ENCODE measurements at places on chromosomes 6 and 20. TPM values are rescaled to one million over a fixed set of nuclear protein-coding genes. Genes with fewer than 3 reads are reported as not detected.

FAM162B gene
- total RNA-seq: 1.8 TPM

TUBB gene
- total RNA-seq: 294 TPM

SLC4A11 gene
- total RNA-seq: 2.7 TPM

MAP3K7 gene
- 27.2 TPM for total RNA-seq

GSTA2 gene
- total RNA-seq: not detected

GRCh38 chr20:19913927-19914614 lies 103.1 kb upstream of the NAA20 start:
- no peak overlapping the region for H3K4me3 ChIP-seq
- no peak overlapping the region for H3K27ac ChIP-seq
- H3K4me1 ChIP-seq: peaks cover 45% of the 10 kb centered on the region
- H3K36me3 ChIP-seq: no peaks in the 10 kb centered on the region

DNA sequence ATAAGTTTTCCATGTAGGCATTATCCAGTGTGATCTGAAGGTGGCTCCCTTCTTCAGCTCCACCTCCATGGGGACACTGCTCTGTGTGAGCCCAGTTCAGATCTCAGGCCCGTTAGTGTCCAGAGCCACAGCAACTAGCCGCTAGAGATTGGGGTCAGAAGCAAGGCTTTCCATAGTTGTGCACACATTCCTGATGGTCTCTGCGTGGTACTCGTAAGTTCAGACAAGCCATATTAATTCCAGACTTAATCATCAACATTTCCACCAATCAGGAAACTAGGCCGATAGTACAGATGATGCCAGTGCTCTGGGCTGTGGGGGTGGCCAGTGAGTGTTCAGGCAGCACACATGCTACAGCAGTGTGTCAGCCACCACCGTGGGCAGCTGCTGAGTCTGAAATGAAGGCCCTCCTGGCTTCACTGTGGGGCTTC lies 17.5 kb upstream of the SYNCRIP start:
- no peak for DNase-seq
- peak overlapping the region; percentile 51 for H3K27ac ChIP-seq
- no peaks in the 10 kb centered on the region for H3K27me3 ChIP-seq
- no peaks in the 10 kb centered on the region for H3K36me3 ChIP-seq
- no peak overlapping the region for H3K4me3 ChIP-seq

DNA sequence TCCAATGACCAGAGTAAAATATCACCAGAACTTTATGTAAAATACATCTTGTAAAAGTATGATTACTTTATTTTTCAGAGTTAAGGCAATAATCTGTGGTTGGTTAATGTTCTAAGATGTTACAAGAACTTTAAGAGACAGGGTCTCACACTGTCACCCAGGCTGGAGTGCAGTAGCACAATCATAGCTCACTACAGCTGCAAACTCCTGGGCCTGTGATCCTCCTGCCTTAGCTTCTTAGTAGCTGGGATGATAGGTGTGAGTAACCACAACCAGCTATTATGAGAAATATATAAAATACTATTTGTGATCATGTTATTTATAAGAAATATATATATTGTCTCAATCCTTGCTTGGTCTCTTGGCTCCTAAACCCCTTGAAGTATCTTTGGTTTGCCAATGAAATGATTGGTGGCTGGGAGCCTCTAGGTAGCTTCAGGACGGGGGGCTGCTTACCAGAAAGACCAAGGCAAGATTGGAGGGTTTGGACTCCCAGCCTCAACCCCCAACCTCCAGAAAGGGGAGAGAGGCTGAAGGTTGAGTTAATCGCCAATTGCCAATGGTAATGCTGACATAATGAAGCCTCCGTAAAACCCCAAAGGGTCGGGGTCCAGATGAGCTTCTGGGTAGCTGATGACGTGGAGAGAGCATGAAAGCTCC lies 15.4 kb downstream of the SOD2 start:
- H3K27me3 ChIP-seq: no peaks in the 10 kb centered on the region
- no peak overlapping the region for H3K4me3 ChIP-seq
- peaks cover 10% of the 10 kb centered on the region for H3K4me1 ChIP-seq
- DNase-seq: no peak
- peak overlapping the region; percentile 3 for H3K27ac ChIP-seq

DNA sequence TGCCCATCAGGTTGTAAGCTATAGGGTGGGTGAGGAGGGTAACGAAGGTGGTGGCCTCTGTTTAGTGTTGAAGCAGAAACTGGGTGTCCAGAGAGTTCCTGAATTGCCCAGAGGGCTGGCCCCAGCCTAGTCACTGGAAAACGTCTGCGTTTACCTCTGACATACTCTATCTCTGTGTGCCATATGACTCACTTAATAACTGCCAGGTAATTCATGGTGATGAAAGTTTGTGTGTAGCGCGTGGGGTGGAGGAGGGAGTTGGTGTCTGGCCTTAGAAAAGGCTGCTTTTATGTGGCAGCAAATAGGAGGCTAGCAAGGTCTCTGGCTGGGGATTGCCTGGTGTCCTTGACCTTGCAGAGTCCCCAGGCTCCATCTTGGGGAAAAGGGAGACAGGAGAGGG lies 47.3 kb downstream of the SLC35D3 start:
- no peaks in the 10 kb centered on the region for H3K27me3 ChIP-seq
- H3K27ac ChIP-seq: no peak overlapping the region
- no peaks in the 10 kb centered on the region for H3K4me1 ChIP-seq
- H3K36me3 ChIP-seq: no peaks in the 10 kb centered on the region
- no peak for DNase-seq
- H3K4me3 ChIP-seq: no peak overlapping the region

DNA sequence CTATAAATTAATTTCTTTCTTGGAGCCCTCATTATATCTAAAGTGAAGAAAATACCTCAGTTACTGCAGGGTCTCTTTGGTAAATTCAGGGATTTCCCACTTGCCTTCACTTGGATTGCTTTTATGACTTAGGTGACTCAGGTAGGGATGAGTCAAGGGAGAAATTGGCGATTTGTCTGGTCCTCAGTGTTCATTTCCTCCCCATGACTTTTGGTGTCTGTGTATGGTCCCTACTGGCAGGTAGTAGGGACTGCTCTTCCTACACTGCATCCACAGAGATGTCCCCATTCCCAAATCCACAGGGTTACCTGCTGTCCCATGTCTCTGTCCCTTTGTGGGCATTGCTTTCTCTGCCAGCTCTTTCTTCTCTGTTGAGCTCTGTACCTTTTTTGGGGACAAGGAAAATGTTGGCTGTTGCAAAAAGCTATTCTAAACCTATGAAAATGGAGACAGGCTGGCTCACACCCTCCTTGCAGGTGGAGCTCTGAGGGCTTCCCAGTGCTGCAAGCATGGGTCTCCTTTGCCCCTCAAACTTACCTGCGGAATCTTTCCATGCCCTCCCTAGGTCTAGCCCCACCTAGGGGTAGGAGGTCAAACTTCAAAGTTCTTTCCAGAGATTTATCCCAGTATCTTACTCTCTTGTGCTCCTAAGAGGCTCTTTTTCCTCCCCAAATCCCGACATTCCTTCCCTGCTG lies 211.9 kb downstream of the ZNF217 start:
- no peak for DNase-seq
- peaks cover 4% of the 10 kb centered on the region for H3K4me1 ChIP-seq
- H3K27me3 ChIP-seq: no peaks in the 10 kb centered on the region
- peak overlapping the region; percentile 19 for H3K27ac ChIP-seq
- no peaks in the 10 kb centered on the region for H3K36me3 ChIP-seq
- H3K4me3 ChIP-seq: no peak overlapping the region

- no peaks in the 10 kb centered on the region for H3K36me3 ChIP-seq
- H3K27ac ChIP-seq: no peak overlapping the region
- no peaks in the 10 kb centered on the region for H3K4me1 ChIP-seq
- H3K27me3 ChIP-seq: no peaks in the 10 kb centered on the region
- DNase-seq: no peak
These were observed 75.0 kb downstream of the BCKDHB start for GRCh38 chr6:80181352-80182081.

DNA sequence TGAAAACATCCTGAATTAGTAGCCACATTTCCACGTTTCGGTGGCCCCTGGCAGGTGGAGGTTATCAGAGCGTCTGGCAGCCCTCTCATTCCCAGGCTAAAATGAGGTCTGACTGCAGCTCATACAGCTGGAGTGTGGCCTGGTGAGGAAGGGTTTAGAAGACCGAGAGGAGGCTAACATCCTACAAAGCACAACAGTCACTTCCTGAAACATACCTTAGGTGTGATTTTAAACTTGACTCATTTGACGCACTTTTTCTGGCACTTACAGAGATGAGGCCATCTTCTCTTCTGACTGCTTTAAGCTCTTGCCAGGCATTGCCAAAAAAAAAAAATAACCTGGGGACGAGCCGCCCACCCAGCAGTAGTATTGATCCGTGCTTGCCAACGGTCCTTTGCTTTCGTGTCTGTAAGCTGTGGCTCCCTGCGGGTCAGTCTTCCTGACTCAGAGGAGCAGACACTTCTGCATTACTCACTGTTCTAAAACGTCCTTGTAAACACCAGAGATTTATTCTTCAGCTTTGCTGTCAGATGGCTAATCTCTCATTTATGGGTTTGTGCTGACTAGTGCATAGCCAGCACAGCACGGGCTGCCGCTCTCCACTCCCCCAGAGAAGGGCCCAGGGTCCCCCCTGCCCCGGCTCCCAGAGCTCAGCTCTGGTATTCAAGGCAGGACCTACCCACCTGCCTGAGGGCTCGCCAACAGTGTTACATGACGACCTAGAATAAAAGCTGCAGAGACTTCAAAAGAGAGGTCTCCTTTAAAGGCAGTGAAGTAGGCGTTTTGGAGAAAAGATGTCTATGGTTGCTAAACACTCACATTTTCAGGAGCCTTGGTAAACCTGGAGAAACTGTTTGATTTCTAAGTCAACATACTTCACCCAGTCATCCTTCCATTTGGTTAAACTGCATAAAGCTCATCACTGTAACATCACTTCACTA lies 78.5 kb upstream of the FRMD1 start:
- H3K27ac ChIP-seq: no peak overlapping the region
- no peak for DNase-seq
- H3K27me3 ChIP-seq: peaks cover 5% of the 10 kb centered on the region
- H3K36me3 ChIP-seq: no peaks in the 10 kb centered on the region

DNA sequence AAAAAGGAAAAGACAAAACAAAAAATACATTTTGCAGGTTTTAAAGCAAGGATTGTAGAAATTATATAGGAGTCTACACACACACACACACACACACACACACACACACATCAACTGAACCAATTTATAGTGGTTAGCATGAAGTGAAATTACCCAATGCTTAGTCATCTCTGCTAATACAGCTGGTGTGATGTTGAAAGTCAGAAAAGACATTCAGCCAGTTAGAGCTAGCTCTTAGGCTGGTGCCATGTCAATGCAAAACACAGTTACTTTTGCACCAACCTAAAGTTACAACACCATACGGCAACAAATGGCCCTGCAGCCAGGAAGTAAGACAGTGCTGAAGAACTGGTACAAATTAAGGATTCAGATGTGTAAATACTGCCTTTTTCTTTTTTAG lies 15.2 kb downstream of the FAM210B start:
- H3K36me3 ChIP-seq: no peaks in the 10 kb centered on the region
- no peak overlapping the region for H3K27ac ChIP-seq
- DNase-seq: no peak
- H3K27me3 ChIP-seq: no peaks in the 10 kb centered on the region

DNA sequence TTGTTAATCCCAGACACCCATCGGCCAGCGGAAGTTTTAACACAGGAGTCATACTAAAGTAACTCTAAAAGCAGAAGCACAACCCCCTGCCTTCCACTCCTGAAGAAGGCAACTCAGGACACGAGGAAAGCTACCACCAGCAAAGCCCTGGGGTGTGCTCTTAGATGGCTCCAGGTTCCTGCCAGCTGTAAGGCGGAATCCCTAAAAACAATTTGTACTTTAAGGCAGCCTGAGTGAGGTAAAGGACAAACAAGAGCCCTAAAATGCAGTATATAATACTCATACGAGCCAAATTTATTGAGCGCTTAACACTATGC lies 8.7 kb downstream of the NDRG3 start:
- H3K27ac ChIP-seq: peak overlapping the region; percentile 63
- peaks cover 33% of the 10 kb centered on the region for H3K4me1 ChIP-seq
- H3K36me3 ChIP-seq: no peaks in the 10 kb centered on the region
- no peak overlapping the region for H3K4me3 ChIP-seq
- DNase-seq: no peak
